ENCODE measurements at places on chromosomes 4 and X. TPM values are rescaled to one million over a fixed set of nuclear protein-coding genes. Genes with fewer than 3 reads are reported as not detected.

Gene PARM1
- total RNA-seq: 0.63 TPM

Gene SPANXD
- total RNA-seq: 1.5 TPM

Gene SYTL5
- total RNA-seq: 0.29 TPM

Gene PRRG1
- 2.7 TPM for total RNA-seq

Gene RAB9B
- total RNA-seq: 0.97 TPM

Gene TLL1
- total RNA-seq: not detected

Gene CLIC2
- total RNA-seq: 4.4 TPM
